Effector memory CD8-positive, alpha-beta T cell (primary cell): ENCODE measurements at places on chromosomes 16 and 17.
A peak's percentile ranks its signal among the peaks of the same experiment; 100 is the strongest.

DNA sequence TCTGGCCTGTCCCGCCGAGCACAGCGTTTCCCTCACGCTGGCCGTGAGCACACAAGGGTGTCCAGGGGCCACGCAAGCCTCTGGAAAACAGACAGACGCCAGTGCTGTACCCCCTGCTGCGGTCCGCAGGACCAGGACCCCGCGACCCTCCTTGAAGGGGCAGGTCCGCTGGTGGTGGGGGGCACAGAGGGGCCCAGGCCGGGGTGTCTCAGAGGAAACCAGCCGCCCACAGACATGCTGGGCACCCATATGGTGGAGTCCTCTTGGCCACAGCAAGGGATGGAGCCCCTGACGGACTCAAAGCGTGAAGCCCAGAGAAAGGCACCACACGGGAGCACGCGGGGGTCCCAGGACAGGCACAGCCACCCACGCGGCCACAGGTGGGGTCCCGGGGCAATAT, 34.4 kb downstream of the METRNL start:
- no peak for DNase-seq

GRCh38 chr17:80471922-80472321, 4.5 kb downstream of the NPTX1 start:
- peak; percentile 36 for DNase-seq

DNA sequence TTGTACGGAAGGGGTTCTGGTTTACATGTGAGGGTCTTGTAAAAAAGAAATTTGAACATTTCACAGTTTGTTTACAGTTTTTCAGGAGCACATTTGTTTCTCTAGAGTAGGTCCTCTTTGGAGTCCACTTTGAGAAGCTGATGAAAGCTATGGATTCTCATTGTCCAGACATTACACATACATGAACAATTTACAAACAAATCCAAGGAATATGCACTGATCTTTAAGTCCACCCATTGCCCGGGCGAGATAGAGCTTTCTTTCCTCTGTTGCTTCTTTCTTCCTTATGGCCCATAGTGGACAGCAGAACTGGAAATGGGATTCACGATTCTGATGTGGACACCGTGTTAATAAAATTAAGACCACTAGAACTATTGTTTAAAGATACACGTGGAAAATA, 1.9 kb downstream of the DCAF7 start:
- DNase-seq, result no peak

DNA sequence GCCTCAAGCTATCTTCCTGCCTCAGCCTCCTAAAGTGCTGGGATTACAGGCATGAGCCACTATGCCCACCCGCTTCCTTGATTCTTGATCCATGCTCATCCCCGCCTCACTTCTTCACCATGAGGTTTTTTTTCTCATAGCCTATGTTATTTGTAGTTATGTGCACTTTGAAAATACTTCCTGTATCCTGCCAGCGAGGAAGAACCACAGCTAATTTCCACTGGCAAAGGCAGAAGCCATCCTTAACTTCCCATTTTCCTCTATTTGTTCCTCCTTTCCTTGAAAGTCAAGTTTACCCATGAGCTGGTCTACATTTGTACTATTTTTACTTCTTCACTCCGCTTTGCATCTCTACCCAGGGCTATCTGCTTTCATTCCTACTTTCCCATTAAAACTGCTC, 189.7 kb upstream of the ZFHX3 start:
- DNase-seq, result no peak

- DNase-seq, result no peak
These were observed 31.9 kb downstream of the POLR2A start for GRCh38 chr17:7515911-7516610.

GRCh38 chr17:28623696-28624095, 9.7 kb upstream of the RSKR start:
- no peak for DNase-seq

DNA sequence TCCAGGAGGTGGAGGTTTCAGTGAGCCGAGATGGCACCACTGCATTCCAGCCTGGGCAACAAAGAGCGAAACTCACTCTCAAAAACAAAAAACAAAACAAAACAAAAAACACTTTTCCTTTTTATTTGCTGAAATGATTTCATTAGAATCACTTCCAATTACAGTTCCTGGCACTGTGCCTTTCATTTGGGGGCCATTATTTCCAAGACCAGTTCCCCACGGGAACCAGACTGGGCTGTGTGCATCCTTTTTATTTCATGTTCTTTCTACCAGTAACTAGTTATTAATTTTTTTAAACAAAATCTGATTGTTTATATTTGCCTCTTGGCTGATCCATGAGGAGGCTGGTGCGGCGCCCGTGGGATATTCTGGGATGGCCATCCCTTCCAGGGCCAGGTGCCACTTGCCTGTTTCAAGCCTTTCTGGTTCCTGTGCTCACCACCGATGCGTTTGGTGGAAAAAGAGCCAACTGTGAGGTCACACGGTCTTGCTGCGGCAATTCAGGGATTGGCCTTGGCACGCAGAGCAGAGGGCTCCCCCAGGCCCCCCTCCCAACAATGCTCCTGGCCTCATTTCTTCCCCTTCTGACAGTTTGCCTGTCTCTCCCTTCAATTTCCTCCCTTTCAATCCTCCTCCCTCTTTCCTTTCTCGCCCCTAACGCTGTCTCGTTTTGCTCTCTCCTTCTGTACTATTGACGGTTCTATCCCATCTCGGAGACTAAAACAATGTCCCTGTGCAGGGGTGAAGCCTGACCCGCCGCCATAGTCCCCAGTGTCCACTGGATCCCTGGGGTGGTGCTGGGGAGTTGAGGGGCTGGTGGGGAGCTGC, 13.4 kb downstream of the UBALD1 start:
- DNase-seq, result no peak

DNA sequence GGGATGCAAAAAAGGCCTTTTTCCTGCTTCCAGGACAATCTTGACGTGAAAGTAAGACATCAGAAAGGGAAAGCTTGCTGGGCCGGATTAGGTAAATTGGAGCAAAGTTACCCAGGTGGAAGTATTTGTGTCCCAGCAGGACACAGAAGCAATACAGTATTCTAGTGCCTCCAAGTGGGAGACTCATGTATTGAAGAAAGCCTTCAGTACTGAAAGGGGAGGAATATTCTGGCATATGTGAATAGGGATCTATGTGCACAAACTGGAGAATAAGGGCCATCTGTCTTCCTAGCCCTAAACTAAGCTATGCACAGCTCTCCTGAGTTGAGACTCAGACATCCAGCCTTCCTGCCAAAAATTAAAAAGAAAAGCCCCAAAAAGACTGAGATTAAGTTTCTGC, 327.3 kb upstream of the CDH8 start:
- DNase-seq, result no peak

- DNase-seq, result no peak
These were observed 77.0 kb downstream of the TANGO6 start for GRCh38 chr16:68920349-68920748.

- DNase-seq, result peak; percentile 81
These were observed 765 bp downstream of the COL1A1 start for GRCh38 chr17:50200457-50201275.

DNA sequence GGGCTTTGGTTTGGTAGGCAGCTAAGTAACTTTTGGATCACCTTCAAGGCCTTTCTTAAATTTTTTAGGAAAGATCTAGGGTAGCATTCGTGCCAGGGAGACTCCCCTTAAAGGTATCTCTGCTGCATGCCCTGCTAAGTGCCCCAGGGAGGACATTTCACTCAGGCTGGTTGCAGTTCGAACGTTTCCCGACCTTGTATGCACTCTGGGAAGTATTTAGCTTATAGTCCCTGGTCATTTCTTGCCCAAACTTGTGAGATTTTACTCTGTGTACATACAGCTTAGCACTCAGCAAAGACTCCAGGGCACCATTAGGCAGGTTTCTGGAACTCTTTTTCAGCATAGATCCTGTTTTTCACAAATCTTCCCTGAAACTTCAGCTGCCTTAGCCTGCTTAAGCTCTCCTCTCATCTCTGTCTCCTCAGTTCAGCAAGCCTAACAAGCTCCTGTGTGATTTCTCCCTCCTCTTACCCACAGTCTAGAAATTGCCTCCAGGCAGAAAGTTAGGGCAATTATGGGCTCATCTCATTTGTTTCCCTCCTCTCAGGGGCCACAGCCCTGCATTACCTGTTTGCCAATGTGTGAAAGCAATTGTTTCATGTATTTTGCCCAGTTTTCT, 84.6 kb downstream of the MRTFB start:
- DNase-seq, result no peak

DNA sequence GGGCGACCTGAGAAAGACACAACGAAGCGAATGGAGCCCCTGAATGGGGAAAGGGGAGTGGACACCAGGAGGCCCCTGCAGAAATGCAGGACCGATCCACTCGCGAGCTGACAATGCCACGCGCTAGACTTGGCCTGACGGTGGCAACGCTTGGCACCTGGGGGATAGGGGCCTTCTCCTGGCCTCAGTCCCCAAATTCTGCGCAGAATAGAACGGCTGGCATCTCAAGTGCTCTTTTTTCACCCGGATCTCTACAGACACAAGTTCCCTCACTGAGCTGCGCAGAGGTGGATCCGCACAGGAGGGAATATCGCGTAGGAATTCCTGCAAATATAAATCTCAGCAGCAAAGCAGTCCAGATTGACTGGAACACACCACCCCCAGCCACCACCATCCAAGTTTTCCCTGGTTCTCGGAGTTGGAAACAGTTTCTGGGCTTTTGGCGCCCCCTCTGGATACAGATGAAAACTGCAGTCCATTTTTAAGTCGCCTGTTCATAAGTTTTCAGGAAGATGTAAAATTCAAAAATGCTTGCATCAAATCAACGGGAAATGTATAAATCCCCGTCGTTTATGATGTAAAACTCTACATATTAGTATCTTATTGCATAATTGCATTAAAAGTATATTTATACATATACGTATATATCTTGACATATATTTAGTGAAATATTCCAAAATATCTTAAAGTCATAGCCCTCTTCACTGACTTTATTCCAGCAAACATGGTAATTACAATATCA, 2.3 kb upstream of the SOX9 start:
- peak; percentile 2 for DNase-seq

DNA sequence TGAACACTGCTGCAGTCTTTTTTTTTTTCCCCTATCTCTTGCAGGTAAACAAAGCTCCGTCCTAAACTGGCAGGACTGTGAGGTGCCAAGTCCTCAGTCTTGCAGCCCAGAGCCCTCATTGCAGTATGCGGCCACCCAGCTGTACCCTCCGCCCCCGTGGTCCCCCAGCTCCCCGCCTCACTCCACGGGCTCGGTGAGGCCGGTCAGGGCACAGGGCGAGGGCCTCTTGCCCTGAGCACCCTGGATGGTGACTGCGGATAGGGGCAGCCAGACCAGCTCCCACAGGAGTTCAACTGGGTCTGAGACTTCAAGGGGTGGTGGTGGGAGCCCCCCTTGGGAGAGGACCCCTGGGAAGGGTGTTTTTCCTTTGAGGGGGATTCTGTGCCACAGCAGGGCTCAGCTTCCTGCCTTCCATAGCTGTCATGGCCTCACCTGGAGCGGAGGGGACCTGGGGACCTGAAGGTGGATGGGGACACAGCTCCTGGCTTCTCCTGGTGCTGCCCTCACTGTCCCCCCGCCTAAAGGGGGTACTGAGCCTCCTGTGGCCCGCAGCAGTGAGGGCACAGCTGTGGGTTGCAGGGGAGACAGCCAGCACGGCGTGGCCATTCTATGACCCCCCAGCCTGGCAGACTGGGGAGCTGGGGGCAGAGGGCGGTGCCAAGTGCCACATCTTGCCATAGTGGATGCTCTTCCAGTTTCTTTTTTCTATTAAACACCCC, 13.8 kb downstream of the IL34 start:
- no peak for DNase-seq

- DNase-seq, result no peak
These were observed 11.8 kb upstream of the ZNF23 start for GRCh38 chr16:71473891-71474290.

- peak; percentile 76 for DNase-seq
These were observed at the start of gene CTCF for GRCh38 chr16:67562526-67562917. CTCF (plus strand) TSS chr16:67562526; CDS start chr16:67610833, 48,307 bp downstream.

DNA sequence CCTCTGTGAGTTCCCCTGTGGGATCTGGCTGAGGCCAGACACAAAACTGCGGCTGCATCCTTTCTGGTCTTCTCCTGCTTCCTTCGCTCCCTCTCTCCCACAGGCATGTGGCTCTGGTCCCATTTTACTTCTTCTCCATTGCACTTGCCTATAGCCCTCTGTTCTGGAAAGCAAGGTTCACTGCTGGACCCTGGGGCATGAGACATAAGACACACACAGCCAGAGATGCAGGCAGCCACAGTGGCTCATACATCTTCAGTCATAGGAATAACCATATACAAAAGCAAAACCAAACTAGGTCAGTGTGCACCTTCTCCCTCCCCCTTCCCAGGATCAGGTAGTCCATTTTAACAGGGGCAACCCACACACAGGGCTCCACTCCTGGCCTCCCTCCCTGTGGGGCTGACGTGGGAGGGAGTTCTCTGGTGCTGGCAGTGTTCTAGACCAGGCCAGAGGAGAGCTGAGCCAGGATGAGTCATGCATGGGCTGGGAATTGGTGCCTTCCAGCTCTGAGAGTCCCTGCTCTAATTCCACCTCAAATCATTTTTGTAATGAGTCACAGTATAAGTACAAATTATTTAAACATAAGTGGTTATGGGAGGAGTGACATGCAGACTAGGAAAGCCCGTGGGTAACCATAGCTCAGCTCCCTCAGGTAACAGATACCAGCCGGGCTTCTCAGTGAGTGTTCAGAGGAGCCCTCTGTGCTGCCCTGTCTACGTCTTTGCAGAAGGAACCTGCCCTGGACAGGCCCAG, 58.0 kb downstream of the ASIC2 start:
- no peak for DNase-seq

- DNase-seq, result no peak
These were observed 20.5 kb downstream of the DEXI start for GRCh38 chr16:10921536-10922327.

DNA sequence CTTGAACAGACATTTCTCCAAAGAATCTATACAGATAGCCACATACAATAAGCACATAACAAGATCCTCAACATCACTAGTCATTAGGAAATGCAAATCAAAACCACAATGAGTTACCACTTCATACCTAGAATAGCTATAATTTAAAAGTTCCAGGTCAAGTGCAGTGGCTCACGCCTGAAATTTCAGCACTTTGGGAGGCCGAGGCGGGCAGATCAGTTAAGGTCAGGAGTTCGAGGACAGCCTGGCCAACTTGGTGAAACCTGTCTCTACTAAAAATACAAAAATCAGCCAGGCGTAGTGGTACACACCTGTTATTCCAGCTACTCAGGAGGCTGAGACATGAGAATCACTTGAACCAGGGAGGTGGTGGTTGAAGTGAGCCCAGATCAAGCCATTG, 19.9 kb downstream of the RANBP10 start:
- DNase-seq, result no peak

DNA sequence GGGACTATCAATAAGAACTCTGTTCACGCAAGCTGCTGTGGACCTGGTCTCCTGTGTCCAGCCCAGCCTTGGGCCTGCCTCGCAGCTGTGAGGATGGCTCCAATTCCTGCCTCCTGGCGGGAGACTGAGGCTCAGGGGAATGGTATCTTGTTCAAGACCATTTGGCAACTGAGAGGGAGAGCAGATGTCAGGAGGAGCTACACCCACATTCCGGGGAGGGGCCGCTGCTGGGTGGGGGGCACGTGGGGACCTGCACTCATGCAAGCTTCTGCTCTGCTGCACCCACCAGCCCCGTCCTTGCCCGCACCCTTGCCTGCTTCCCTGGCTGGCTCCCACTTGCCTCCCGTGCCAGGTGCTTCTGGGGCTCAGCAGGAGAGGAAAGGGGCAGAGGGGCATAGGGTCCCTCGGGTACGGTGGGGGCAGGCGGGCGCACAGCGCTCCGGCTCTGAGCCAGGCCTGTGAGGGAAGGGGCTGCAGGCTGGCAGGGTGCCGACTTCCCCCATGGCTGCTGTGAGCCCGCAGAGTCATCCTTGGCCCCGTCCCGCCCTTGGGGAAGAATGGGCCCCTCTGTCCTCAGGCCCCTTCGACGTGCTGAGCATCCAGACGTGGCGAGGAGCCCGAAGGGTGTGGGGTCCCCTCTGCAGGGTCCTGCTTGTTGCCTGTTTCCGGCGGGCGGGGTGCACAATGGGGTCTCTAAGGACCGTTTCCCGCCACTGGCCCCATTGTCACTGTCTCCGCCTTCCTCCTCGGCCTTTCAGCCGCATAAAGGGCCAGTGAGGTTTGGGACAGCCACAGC, 2.7 kb downstream of the METRN start:
- DNase-seq, result no peak
